ENCODE measurements at places on chromosomes 12 and 14.

- no peak for DNase-seq
Measured at GRCh38 chr14:50303744-50304471, 8.1 kb downstream of the L2HGDH start.

DNA sequence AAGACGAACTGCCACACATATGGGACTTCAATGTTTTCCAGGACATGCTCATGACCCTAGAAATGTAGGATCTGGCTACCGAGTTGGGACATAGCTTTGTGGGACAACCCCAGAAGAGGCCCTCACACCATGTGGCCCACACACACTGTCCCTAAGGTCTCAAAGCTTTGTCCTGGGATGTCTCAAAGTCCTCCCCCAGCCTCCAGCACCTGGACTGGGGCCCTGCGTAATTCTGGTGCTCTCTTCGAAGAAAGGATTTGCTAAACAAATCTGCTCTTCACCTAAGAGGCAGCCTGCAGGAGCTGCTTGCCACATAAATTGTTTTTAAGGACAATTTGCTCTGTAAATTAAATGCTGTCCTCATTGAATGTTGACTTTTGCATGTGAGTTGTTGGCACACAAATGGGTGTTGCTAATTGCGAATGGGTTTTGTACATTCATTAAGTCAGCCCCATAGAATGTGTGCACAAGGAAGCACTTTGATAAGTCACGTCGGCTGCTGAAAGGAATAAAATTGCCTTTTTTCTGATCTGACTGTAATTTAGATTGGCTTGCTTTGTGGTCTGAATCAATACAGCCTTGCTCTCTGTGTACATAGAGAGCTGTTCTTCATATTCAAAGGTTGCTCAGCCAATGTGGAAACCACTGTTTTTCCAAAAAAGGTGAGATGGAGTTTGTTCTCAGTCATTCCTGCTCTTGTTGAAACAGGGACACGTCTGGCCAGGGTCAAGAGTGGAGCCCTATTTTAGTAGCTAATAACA, 161.6 kb upstream of the PWP1 start:
- DNase-seq, result peak; percentile 95

DNA sequence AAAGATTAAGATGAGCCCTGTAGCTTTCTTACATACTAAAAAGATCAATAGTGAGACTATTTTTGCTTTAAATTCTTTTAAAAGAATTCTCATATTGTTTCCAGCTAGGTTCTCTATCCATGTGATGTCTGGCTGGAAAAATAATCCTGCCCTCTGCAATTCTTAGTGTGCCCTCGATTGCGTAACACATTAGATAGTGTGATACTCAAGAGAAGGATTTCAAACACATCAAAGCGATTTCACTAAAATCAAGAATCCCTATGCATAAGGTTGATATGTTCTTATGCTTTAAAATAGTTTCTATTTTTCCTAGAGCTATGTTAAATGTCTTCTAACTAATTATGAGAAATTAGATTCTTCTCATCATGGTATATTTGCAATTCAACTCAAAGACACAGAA, 127.3 kb upstream of the PLEKHA5 start:
- DNase-seq, result no peak

DNA sequence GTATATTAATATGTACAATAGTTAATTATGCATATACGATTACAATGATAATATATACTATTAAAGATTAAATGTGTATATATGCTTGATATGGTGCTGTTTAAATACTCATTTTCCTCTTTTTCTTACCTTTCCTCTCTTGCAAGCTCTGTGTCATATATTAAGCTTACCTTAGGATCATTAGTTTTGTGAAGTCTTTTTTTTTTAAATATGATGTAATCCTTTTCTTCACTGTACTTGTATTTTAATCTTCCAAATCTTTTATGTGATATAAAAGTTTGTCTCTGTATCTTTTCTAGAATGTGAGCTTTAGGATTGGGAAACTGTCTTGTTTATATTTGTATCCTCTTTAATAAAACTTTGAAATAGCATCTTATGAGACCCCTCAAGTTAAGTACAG, 88.7 kb downstream of the CCDC91 start:
- DNase-seq, result no peak

- no peak for DNase-seq
Measured at GRCh38 chr12:67698672-67699581, 50.4 kb downstream of the DYRK2 start.

- no peak for DNase-seq
Measured at GRCh38 chr12:113322343-113322742, 12.6 kb downstream of the SLC8B1 start.

DNA sequence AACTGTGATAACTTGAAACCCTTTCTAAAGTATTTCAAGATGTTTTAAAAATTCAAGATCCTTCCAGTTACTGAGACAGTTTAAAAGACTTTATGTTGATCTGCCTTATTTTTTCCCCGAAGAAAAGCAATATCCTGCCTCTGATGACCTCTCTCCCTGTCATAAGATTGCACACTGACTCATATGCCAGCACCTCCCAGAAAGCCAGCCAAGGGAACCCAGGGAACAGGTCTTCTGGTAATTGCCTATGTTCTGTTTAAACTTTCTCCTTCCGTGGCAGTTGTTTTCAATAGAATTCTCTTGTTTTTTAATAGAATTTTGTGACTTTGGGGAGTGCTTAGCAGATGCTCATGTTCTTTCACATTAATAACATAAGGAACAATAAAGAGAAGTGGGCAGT, 300.2 kb upstream of the PRKD1 start:
- no peak for DNase-seq

DNA sequence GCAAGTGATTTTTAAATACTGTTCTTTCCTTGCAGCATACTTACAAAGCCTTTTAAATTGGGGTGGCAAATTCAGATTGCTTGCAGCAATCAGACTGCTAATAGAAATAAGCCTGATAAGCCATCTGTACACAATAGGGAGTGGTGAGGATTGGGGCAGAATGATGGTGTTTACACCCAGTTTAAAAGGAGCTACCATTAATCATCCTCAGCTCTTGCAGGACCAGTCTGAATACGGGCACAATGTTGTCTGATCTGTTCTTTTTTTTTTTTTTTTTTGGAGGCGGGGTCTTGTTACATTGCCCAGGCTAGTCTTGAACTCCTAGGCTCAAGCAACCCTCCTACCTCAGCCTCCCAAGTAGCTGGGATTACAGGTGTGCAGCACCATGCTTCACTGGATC, 50.1 kb upstream of the REP15 start:
- DNase-seq, result no peak

- no peak for DNase-seq
Measured at GRCh38 chr14:65237941-65238340, 135.6 kb upstream of the MAX start.

- no peak for DNase-seq
Measured at GRCh38 chr12:104299842-104300481, 3.6 kb upstream of the EID3 start.

GRCh38 chr12:129201029-129201428, 347.8 kb downstream of the GLT1D1 start:
- DNase-seq, result no peak

All from NCI-H1436 treated with DMSO at 0.1 percent for 48 hours (cell line).